ENCODE measurements at places on chromosomes 2 and 18. TPM values are rescaled to one million over a fixed set of nuclear protein-coding genes. Genes with fewer than 3 reads are reported as not detected.

DNA sequence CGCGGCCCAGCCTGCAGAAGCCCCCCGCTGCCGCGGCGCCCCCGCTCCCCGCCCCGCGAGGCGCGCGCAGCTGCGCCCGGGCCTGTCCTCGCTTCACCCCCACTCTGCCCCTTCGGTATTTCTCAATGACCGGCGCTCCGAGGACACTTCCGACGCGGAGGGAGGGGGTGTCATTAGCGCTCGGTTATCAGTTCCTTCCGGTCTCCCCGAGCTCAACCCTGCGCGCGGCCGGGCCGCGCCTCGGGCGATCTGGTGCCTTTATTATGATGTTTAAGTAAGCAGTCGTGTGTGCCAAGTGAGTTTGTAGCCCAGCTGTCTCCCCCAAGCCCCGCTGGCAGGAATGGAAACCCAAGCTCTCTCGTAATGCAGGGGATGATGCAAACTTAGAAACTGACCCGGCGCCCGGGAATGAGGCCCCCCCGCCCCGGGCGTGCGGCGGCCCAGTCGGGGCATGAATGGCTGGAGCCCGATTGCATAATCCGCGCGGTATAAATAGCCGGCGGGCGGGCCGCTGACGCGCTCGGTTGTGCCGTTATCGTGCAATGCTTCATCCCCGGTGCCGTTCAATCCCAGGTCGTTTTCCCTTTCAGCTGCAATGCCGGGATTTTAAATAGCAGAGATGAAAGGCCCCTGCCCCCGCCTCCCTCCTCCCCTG lies 3.9 kb upstream of the SPRED2 start:
- no peak for DNase-seq

GRCh38 chr2:64722291-64723044 lies 68.8 kb upstream of the SERTAD2 start:
- DNase-seq, result no peak

- DNase-seq, result no peak
Observed at GRCh38 chr2:241255542-241256167, 59.8 kb downstream of the HDLBP start.

- peak; percentile 74 for DNase-seq
Observed at GRCh38 chr2:234444893-234445292, 52.0 kb downstream of the ARL4C start.

DNA sequence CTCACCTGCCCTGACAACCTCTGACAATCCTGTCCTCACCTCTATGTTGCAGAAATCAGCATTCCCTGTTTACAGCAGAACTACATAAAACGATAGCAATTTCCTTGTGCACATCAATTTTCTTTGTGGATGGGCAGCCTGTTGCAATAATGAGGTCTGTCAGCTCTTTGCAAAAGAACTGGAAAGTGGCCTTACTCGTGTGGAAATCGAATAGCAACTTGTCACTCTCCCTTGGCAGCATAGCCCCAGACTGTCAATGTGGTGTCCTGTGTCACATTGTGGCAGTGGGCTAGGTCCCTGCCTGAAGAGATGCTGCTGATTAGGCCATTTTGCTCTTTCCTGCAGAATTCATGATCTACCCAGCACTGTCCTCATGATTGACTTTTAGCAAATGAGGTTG lies 531.9 kb downstream of the CCDC85A start:
- no peak for DNase-seq

DNA sequence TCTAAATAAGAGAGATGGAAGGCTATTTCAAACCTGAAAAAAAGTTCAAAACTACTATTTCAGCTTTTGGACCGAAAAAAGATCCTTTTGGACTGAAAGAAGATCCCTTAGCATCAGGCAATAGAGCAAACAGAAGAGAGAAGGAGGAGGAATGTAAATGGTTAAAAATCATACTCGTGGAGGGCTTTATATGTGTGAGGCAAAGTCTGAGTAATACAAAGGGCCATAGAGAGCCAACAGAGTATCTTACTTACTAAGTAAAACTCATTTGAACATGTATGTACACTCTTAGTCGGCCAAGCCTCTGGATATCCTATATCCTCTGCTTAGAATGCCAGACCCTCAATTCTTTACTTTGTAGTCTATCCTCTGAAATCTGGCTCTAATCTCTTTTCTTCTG lies 55.7 kb downstream of the ITSN2 start:
- no peak for DNase-seq

GRCh38 chr2:133674066-133674432 lies 105.8 kb upstream of the NCKAP5 start:
- DNase-seq, result peak; percentile 56

DNA sequence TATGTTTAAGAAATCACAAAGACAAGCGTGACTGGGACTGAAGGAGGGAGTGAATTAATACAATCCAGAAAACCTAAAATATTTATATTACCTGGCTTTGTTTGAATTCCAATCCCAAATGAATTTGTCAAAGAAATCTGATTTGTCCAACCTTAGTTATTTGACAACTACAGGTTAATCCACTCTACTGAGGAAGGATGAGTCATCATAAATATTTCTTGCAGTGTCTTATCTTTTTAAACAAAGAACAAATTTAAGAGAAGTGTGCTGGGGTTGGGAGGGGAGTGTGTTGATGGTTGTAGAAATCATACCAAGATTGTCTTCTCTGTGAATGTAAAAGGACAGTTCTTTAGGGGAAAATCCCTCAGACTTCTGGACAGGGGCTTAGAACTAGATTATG lies 1106.3 kb upstream of the SLC39A10 start:
- DNase-seq, result peak; percentile 6

DNA sequence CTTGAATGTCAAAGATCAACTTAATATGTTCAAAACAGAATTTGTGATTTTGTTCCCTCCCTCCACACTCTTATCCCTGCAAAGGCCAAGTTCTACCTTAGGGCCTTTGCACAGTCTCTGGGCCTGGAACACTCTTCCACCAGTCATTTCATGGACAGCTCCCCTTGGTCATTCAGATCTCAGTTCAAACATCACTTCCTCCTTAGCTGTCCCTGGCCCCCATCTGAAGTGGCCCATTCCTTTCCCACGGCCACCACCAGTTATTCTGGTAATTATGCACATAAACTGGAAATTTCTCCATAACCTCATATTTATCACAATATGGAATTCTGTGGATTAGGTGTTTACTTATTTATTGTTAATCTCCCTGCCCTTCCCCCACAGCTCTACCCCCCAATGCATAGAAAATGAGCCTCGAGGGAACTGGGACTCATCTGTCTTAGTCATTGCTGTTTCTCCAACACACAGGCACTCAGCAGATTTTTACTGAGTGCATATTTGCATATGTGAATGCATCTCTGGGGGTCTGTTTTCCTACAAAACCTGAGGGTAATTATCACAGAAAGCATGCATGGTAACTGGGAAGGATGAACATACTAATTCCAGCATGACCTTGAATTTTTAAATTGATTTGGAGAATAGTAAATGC lies 35.5 kb upstream of the SPTBN1 start:
- no peak for DNase-seq

- no peak for DNase-seq
Observed at GRCh38 chr2:233402346-233402745, 48.1 kb downstream of the DGKD start.

- DNase-seq, result no peak
Observed at GRCh38 chr2:105822186-105822585, 77.5 kb downstream of the NCK2 start.

DNA sequence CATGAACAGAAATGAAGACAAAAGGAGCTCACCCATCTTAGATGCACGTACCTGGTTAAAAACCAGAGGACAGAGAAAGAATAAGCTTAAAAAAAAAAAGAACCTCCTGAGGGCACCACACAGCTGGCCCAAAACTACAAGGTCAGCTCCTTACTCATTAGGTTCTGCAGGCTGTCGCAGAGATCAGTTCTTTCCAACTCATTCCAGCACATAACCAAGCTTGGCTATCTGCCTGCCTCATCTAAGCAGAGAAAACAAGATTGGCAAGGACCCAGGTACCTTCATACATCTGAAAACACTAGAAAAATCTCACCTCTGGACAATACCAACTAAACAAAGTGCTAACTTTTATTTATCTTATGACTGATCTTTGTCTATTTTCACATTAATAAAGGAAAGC lies 89.9 kb downstream of the NOL10 start:
- no peak for DNase-seq

GRCh38 chr2:224910574-224910925 lies 131.7 kb downstream of the DOCK10 start:
- no peak for DNase-seq

GRCh38 chr18:71665131-71665530 lies 879.0 kb downstream of the CBLN2 start:
- DNase-seq, result peak; percentile 36

ANO7 gene
- 1.8 TPM for total RNA-seq

SH2D6 gene
- 0.40 TPM for total RNA-seq

GKN2 gene
- not detected for total RNA-seq

KCNIP3 gene
- 47.4 TPM for total RNA-seq

CPO gene
- not detected for total RNA-seq
